Omental fat pad (tissue), 4 donors: ENCODE measurements at places on chromosomes 4 and X.

DNA sequence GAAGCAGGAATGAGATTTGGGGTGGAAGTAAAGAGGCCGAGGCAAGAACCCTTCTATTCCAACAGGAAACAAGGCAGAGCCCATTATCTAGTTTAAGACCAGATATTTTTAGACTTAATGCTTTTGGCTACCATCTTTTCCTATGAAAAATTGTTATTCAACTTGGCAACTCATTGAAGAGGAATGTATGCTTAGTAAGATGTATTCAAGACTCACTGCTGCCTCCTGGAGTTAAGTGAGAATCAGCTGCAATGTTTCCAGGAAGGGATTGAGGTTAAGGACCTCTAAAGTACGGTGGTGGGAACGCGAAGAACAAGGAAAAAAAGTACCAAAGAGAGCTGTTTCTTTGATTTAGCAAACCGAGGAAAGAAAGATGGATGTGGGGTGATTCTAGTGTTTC, 89.1 kb downstream of the RAPGEF2 start:
- no peak for DNase-seq

GRCh38 chrX:39690541-39691415, 407.0 kb downstream of the BCOR start:
- no peak for DNase-seq

- DNase-seq = no peak
These were observed 49.8 kb upstream of the PRSS48 start for GRCh38 chr4:151227172-151227571.

- DNase-seq = no peak
These were observed 289.1 kb downstream of the PCDH19 start for GRCh38 chrX:100120956-100121355.

- no peak for DNase-seq
These were observed 68.5 kb downstream of the NPNT start for GRCh38 chr4:105963461-105964400.

DNA sequence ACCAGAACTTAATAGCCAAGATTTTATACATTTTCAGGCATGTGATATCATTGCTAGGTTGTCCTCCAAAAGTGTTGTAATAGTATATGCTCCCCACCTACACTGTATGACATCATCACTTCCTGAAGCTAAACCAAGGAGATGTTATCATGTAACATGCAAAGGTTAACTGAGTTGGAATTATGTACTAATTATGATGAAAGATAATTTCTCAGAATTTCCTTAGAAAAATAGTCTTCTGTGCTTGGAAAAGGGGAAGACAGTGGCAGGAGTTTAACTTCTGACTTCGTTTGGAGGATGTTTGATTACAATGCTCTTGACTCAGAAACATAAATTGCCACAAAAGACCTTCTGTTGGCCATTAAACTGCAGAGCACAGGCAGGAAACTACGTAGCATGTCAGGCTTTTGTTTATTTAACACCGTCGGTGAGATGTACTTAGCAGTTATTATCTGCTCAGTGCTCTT, 83.6 kb upstream of the GUCY1A1 start:
- no peak for DNase-seq

- no peak for DNase-seq
These were observed 245.6 kb downstream of the LDB2 start for GRCh38 chr4:16652732-16653305.

DNA sequence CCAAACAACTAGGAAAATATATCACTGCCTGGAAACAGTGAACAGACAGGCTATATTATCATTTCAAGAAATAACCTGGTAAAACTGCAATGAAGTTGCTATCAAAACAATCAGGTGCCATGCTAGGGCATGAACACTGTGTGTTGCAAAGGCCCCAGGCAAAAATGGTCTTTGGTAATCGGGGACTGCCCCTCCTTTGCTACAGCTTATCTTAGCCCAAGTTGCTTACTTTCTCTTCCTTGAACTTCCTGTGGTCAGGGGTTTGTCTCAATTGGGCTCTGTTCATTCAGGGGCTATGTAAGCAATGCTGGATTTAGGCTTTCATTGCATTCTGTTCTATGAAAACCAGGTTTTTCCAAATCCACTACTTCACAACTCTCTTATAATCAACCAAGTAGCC, 30.4 kb downstream of the SCML1 start:
- DNase-seq = no peak

GRCh38 chr4:81319657-81320056, 104.6 kb upstream of the PRKG2 start:
- no peak for DNase-seq

- no peak for DNase-seq
These were observed 34.0 kb downstream of the SMIM20 start for GRCh38 chr4:25948051-25948450.

GRCh38 chr4:73721435-73721834, 18.9 kb upstream of the CXCL8 start:
- DNase-seq = no peak

DNA sequence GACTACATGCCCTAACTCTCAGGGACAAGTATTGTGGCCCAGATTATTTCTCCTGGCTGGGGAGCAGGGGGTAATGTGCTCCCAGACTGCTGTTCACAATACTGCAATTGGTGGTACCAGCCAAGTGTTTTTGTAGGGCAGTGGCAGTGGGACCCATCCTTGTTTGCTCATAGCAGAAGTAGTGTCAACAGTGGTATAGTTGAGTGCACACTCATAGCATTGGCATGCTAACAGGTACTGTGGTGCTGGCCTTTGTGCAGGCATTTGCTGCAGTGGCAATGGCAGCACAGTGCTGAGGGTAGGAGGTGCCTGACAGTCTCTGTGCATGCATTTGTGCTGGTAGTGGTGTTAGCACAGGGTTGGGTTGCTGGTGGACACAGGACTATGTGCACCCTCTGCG, 995.0 kb downstream of the SH3BGRL start:
- DNase-seq = no peak

GRCh38 chr4:78971776-78972175, 32.5 kb upstream of the PAQR3 start:
- no peak for DNase-seq

GRCh38 chr4:125062115-125063050, 252.4 kb upstream of the FAT4 start:
- DNase-seq = no peak

- no peak for DNase-seq
These were observed 17.4 kb upstream of the AFF1 start for GRCh38 chr4:86917212-86918039.

DNA sequence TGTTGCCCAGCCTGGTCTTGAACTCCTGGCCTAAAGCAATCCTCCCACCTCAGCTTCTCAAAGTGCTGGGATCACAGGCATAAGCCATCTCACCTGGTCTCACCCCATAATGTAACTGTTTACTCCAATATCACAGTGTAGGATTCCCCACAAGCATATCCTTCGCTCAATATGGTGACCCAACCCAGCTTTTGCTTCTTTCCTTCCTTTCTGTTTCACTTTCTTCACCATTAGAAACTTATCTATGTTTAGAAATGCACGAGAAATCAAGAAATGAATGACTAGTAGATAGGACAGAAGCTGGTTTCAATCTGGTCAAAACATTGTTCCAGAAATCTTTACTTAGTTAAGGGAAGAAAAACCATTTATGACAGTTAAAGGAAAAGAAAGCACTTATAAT, 18.9 kb downstream of the TSPAN5 start:
- DNase-seq = no peak

GRCh38 chrX:12239356-12240082, 101.2 kb downstream of the FRMPD4 start:
- DNase-seq = no peak

DNA sequence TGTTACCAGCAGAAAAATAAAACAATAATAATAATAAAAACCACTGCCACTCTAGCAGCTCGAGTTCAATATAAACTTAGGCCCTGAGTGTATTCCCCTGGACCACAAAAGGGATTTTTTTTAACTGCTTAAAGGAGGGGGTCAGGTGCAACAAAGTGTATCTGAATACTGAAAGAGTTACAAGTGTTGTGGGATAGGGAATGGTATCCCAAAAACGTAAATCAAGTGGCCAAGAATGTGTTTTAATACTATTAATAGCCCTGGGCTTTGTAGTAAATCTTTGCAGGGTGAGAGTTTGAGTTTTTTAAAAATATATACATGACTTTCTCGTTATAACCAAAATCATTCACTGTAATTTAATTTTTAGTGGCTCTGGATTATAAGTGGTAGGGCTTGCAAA, 860.1 kb upstream of the INTU start:
- DNase-seq = no peak

DNA sequence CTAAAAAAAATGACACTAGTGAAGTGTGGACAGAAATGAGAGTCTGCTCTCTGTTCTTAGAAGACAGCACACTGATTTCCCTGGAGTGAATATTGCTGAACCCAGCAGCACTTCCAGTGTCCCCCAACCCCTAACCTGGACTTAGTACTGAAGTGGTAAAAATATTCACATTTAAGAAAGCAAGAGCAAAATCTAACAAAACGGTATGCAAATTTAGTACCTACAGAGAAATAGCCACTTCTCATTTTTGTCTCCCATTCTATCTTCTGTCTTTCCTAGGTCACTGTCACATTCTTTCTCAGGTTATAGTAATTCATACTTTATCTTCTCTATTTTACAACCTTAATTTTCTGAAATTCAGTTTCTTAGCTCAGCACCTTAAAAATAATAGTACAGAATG, 274.7 kb downstream of the CFAP299 start:
- DNase-seq = no peak

DNA sequence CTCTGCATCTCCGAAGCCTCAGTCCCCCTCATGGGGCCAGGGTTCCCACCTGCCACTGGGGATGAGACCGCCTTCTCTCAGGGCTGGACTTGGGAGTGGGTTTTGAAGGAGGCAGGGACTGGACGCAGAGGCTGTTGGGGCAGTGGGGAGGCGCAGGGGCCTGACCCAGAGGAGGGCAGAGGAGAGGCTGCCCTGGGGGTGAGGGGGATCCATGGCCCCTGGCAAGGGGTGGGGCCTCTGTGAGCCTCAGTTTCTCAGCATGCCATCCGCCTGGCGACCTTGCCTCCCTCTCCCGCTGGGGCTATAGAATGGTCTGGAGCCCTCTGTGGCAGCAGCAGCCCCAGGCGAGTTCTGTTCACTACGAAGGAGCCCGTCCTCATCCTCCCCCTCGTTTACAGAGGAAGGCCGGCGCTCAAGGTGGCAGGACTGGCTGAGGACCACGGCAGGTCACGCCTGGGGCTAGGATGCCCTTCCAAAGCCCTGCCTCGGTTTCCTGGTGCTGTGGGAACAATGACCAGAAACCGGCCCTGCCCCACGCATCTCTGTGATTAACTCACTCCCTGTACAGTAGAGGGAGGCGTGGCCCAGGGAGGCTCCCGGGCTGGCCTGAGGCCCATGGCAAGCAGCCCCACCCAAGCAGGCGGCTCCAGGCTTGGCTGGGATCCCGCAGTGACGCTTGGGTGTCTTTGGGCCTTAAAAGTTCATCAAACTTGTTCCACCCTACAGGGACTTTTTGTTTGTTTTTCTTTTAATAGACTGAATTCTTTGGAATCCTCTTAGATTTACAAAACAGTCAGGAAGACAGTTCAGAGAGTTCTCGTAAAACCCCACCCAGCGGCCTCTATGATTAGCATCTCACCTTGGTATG, 16.0 kb upstream of the SH3TC1 start:
- DNase-seq = no peak

DNA sequence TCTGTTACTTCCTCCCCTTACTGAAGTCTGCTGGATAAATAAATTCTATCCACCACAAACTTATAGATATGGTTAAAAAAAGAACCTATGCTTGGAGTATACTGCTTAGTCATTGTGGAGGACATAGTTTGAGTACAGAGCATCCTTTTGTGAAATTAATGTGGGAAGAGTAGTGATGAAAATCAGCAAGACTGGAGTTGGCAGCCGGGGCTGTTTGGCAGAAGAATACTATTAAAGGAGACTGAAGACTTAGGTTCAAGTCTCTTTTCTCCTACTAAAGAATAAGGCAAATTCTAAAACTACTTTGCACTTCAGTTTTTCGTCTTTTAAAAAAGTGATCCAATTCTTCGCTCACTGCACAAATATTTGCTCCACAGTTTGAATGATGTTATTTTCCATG, 326.6 kb upstream of the ATOH1 start:
- DNase-seq = no peak

DNA sequence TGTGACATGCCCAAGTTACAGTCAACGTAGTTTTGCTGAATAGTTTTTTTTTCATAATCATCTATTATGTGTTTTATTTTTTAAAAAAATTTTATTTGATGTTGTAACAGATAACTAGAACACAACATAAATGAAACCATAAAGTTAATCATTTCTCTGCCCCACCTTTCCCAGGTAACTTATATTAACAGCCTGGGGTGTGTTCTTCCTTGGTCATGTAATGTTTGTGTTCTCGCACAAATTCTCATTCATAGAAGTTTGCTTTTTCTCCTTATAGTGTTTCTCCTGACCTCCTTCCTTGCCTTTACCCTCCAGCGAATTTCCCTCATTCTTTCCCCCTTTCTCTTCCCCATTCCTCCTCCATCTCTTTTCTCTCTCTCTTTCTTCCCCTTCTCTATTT, 214.8 kb downstream of the SOWAHB start:
- no peak for DNase-seq

DNA sequence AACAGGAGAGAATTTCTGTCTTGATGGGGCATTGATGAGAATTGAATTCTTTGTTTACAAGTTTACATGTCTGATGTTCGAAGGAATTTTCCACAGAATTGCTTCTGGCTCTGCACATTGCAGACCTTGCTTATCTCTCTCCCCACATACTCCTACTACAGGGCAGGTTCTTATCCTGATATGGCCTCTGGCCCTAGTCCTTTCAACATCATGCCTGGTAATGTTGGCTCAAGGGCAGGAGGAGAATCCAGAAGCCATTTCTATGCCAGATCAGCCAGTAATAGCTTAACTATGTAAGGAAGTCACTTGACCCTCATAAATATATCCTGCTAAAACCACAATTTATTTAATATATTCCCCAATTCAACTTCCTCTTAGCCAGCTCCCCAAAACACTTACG, 24.3 kb upstream of the TSPAN5 start:
- DNase-seq = no peak

DNA sequence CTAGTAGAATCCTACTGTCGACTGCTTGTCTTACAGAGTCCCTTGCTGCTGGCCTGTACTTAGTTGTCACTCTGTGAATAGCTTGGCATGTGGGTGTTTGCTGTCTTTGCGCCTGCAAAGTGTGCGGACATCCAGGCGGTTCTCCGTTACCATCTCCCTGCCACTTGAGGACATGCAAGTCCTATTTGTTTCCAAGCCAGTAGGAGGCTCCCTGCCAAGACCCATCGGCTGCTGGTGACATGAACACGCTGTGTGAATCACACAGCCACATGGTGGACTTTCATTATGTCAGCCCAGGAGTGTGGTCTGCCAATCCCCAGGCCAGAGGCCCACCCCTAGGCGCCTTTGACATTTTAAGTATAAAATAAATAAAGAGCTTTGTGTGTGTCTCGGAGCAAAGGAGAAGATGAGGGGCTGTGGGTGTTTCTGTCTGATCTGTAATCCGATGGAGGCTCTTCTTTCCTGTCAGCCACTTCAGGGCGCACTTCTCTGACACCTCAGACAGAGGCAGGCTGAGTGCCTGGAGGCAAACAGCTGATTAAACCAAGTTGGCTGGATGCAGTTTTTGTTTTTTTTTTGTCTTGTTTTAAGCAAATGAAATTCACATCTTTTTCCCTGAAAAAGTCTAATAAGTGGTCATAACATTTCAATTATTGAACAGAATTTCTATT, 51.5 kb downstream of the ALPK1 start:
- no peak for DNase-seq
